ENCODE measurements at places on chromosomes 6 and 20.

GRCh38 chr20:24978513-24978912 lies 14.0 kb downstream of the APMAP start:
- DNase-seq, result peak; percentile 21

GRCh38 chr6:111427341-111428116 lies 55.5 kb downstream of the REV3L start:
- DNase-seq, result no peak

DNA sequence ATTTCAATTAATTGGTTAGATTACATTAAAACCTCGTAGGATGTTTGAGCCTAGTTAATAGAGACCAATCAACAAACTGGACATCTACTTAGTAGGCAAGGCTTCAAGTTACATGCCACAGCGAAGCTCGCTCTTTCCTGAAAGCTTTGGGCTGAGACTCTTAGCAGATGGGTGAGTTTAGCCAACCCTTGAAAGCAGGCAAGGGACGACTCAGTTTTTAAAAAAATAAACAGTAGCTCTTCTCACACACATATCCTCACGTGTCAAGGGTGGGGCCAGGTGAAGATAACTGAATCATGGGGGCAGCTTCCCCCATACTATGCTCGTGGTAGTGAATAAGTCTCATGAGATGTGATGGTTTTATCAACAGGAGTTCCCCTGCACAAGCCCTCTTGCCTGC lies 775 bp downstream of the MTFR2 start:
- no peak for DNase-seq

DNA sequence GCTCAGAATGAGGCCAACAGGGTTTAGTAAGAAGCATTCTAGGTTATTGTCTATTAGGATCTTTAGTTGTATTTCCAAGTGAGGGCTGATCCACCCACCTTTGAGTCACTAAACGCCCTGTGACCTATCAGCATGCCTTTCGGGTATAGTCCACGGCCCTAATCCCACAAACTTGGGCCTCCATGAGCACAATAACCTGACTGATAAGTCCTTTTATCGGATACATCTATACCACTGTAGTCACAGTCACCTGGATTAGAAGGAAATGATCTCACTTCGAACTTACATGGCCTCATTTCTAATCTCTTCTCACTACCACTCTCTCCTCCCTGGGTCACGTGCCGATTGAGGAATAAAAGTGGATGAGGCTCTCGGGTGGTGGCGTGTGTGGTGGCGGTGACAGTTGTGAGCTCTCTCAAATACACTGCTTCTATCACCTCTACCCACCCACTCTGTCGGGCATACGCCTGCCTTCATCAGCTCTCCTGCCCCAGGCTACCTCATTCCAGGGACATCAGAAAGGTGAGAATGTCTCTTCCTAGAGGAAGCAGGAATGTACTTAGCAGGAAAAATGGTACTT lies 65.2 kb downstream of the TRAM2 start:
- DNase-seq, result no peak

- no peak for DNase-seq
Observed at GRCh38 chr6:6918216-6918983, 189.4 kb upstream of the RREB1 start.

- DNase-seq, result no peak
Observed at GRCh38 chr6:134553936-134554335, 236.0 kb upstream of the SGK1 start.

DNA sequence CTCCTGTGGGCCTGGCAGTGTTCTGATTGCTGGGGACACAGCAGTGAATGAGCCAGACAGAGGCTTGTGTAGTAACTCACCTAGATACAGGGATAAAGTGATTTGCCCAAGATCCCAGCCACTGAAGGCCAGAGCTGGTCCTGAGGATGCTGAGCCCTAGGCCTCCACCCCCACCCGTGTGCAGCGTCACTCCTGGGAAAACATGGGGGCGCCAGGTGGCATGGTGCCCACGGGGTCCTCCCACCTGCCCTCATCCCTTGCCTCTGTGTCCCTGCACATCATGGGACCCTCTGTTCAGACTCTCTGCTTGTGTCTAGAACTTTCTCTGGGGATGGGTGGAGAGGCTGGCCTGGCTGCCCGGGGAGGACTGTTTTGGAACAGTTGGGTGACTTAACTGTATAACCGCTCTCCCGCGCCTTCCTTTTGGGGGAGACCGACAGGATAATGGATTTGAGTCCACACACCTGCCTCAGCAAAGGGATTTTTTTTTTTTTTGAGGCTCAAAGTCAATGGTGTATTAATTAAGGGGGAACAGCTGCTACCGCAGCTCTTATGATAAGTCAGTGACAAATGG lies 19.6 kb downstream of the LEMD2 start:
- DNase-seq, result no peak

GRCh38 chr6:98875375-98875774 lies 41.0 kb downstream of the POU3F2 start:
- DNase-seq, result no peak

GRCh38 chr6:102749210-102749971 lies 1355.9 kb downstream of the GRIK2 start:
- no peak for DNase-seq

GRCh38 chr6:167570460-167571400 lies 245.8 kb downstream of the TTLL2 start:
- no peak for DNase-seq

- no peak for DNase-seq
Observed at GRCh38 chr6:147103694-147104093, 100.5 kb upstream of the STXBP5 start.

DNA sequence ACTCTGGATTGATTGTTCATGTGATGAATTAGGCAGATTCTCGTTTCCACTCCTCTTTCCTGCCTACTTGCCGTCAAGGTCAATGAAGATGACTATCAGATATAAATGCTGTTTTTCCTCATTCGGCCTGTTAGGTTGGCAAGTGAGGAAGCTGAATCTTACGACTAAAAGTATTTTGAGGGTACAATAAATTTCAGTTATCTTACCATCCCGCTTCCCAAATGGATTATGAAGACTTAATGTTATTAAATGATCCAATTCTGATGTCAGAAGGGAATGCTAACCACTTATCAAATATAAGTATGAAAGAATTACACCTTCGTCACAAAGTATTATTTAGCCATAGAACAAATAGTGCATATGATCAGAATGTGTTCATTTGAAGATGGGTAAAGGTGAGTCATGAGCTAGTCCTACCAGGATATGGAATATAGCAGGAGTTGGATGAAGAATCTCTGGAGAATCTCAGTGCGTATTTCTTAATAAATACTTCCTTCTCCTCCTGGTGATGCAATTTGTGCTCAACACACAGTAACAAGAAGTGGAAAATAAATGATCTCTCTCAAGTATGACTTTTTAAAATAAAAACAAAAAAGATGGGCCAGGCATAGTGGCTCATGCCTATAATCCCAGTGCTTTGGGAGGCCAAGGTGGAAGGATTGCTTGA lies 4.6 kb downstream of the GPLD1 start:
- DNase-seq, result no peak
